ENCODE measurements at places on chromosomes 16 and 17. TPM values are rescaled to one million over a fixed set of nuclear protein-coding genes. Genes with fewer than 3 reads are reported as not detected.

The SLC5A10 gene
- not detected for polyA plus RNA-seq

The VAT1 gene
- 56.3 TPM for polyA plus RNA-seq

The SLC13A2 gene
- not detected for polyA plus RNA-seq

The IRF8 gene
- 73.6 TPM for polyA plus RNA-seq

The SPNS2 gene
- not detected for polyA plus RNA-seq

The CARD14 gene
- polyA plus RNA-seq: not detected

The LPO gene
- not detected for polyA plus RNA-seq

The KRTAP9-2 gene
- polyA plus RNA-seq: not detected

The PLEKHG4 gene
- polyA plus RNA-seq: 3.7 TPM

The NOG gene
- not detected for polyA plus RNA-seq

The UBE2G1 gene
- 84.7 TPM for polyA plus RNA-seq

The CD300E gene
- polyA plus RNA-seq: 0.79 TPM

The BCO1 gene
- polyA plus RNA-seq: not detected

The PIK3R6 gene
- polyA plus RNA-seq: not detected

The SPG7 gene
- polyA plus RNA-seq: 39.7 TPM

The DNAAF1 gene
- not detected for polyA plus RNA-seq

The HEATR9 gene
- polyA plus RNA-seq: 0.19 TPM

The SF3B3 gene
- polyA plus RNA-seq: 143 TPM

The BCAR1 gene
- not detected for polyA plus RNA-seq

The IGF2BP1 gene
- polyA plus RNA-seq: not detected

The CRYBA1 gene
- polyA plus RNA-seq: not detected

The KRTAP1-4 gene
- polyA plus RNA-seq: not detected

The DPEP3 gene
- polyA plus RNA-seq: not detected

The ITGAD gene
- 0.47 TPM for polyA plus RNA-seq
